ENCODE measurements at places on chromosomes 5 and 9.

- peak; percentile 72 for DNase-seq
Observed at GRCh38 chr9:15295761-15296405, 11.1 kb downstream of the TTC39B start.

DNA sequence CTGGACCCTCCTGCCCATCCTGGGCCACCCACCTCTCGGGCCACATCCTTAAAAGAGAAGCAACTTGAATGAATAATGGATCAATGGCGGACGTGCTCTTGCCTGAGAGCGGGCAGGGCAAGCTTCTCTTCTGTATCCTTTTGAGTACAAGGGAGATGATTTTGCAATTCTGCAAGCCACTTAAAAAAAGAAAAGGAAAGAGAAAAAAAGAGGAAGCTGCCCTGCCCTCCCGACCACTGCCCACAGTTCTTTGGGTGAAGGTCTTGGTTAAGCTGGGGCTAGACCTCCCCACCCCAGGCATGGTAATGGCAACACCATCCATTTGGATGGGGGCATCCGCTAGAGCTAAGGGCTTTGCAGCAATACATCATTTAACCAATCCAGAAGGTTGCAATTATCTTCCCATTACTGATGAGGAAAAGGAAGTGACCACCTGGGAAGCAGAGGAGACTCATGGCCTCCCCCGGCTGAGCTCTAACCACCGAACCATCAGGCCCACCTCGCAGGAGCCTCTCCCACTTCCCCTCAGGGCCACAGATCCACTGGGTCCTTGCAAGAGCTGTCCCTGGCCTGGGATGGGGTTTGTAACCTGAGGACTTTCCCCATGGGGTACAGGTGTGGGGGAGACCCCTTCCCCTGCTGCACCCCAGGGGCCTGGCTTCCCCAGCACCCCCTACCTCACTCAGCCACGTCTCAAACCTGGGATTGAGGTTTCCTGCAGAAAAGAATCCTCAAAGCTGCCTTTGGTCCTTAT is 27.8 kb upstream of the LAMC3 start:
- DNase-seq: no peak

- no peak for DNase-seq
Observed at GRCh38 chr9:125038166-125038565, 97.3 kb upstream of the GOLGA1 start.

DNA sequence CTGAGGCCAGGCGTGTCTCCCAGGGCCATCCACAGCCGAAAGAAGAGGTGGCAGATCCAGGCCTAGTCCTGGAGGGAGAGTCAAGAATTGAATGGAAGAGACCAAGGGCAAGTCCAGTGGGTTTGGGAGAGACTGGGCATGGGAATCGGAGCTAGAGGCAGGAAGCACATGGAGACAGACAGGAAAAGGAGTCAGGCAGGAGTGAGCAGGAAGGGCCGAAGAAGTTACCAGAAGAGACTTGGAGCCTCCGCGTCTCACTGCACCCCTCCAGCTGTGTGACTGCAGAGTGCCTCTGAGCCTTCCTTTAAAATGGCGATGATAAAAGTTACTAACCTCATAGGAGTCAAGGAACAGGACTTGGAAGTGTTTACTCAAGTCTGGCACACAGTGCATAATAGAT is 64.4 kb upstream of the ANGPTL2 start:
- no peak for DNase-seq

- DNase-seq: peak; percentile 17
Observed at GRCh38 chr9:101705135-101705661, 33.2 kb downstream of the GRIN3A start.

GRCh38 chr9:12822111-12822510 is 47.3 kb downstream of the LURAP1L start:
- DNase-seq: no peak

GRCh38 chr9:123419721-123420591 is 64.0 kb downstream of the CRB2 start:
- DNase-seq: no peak

- no peak for DNase-seq
Observed at GRCh38 chr5:168833936-168834335, 254.8 kb upstream of the PANK3 start.

DNA sequence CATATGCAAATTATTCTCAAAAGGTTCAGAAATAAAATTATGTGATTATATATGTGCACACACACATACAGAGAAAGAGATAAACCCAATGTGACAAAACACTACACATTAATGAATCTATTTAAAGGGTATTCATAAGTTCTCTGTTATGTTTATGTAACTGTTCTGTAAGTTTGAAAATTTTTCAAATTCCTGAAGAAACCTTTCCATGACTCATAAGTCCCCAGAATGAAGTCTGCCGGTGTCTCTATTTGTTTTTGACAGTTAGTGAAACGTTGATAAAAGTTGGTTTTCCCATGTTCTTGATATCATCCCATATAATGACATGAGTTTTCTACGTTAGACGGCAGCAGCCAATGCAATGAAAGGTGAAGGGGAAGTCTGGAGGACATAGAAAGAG is 199.5 kb upstream of the PUM3 start:
- no peak for DNase-seq

Data from CD4-positive, alpha-beta T cell treated with Interleukin-21 for 1 hour (primary cell).